ENCODE measurements at places on chromosomes 7 and 10.

DNA sequence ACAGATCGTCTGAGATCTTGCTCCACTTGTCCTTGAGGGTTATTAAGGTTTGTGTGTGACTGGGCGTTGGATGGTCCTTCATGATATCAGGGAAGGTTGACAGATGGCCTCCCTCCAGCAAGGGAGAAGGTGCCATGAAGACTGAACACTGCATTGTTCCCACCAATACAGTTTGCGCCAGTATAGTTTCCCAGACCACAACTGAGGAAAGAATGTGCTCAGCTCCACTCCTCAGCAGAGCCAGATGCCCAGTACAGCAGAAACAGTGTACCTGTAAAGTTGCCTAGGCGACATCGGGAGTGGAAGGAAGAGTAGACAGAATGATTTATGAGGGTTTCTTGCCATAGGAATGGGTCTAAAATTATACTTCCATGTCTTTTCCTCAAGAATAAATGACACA, 137.5 kb downstream of the ST7 start:
- no peak for DNase-seq

DNA sequence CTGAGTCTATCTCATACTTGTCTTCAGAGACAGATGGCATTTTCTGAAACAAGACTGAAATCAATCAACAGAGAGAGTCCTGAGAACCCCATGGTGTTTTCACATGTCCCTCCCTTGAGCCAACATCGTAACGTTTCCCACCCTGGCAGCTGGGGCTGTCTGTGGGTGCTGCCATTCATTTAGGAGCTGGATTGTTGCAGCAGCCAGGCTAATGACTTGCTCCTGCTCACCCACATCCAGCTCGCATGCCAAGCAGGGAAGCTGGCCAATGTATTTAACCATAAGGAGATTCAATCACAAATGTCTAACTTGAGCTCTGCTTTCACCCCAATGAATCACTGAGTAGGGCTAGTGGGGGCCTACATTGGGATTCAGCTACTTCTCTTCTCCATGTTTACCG, 146.1 kb downstream of the ADRA2A start:
- no peak for DNase-seq

DNA sequence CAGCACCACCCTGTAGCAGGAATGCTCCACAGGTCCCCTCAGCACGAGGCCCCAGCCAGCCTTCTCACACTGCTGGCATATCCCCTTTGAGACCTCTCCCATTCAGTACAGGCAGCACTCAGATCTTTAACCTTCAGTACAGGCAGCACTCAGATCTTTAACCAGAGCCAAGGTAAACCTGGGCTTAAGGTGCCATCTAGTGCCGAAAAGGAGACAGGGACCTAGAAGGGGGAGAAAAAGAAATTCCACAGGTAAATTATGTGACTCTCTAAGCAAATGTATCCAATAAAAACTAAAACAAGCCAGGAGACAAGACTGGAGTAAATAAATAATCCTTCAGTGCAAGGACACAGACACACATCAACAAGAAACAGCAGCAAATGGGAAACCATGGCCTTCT, 358.6 kb downstream of the PTPRN2 start:
- DNase-seq: no peak

- DNase-seq: no peak
Measured at GRCh38 chr7:84941291-84941690, 245.6 kb downstream of the SEMA3D start.

DNA sequence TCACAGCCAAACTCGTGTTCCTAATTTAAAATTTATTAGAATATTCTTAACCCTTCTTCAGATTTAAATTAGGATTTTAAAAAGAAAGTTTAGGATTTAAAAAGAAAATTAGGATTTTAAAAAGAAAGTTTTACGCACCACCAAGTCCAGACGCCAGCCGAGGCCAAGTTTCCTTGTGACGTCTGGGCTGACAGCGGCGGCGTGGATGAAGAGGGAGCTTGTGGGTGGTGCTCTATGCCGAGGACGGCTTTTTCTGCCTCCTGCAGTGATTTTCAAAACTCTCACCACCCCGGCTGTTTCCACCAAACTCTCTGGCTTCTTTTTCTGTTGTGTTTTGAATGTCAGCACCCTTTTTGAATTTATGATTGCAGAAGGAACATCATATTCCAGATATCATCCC, 252.9 kb downstream of the DNAJB6 start:
- DNase-seq: no peak

DNA sequence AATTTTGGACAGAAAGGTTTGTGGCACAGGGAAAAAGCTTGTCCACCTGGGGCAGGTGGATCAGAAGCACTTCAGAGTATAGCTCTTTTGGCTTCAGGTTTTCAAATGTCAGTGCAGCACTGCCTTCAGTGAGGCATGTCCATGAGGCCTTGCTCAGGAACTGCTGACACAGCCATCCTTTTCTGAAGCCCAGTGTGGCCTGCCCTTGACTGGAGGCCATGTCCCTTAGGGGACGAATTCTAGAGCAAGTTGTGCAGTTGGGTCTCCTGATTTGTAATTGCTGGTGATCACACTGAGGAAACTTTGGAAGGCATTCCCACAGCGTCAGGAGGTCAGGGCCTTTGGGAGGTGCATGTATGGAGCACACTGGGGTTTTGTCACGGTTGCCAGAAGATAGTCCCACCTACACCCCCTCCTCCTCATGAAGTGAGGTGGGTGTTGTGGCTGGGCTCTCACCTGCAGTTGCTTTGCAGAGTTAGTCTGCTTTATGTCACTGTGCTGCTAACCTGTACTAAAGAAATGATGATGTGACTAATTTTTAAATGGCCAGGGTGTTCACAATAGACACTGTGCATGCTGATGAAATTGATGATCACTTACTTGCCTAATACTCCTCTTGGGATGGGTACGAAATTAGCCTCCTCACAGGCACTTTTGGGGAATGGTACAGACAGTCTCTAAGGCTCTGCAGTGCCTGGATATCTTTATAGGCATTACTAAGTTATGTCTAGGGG, 41.7 kb downstream of the OGDH start:
- DNase-seq: no peak

DNA sequence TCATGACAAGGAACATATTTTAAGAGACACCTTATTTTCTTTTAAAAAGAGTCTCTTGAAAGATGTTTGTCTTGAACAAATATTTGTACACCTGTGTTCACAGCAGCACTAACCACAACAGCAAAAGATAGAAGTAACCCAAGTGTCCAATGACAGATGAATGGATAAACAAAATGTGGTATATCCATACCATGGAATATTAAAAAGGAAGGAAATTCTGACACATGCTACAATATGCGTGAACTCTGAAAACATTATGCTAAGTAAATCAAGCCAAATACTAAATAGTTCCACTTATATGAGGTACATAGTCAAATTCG, 17.8 kb downstream of the SGMS1 start:
- DNase-seq: no peak

DNA sequence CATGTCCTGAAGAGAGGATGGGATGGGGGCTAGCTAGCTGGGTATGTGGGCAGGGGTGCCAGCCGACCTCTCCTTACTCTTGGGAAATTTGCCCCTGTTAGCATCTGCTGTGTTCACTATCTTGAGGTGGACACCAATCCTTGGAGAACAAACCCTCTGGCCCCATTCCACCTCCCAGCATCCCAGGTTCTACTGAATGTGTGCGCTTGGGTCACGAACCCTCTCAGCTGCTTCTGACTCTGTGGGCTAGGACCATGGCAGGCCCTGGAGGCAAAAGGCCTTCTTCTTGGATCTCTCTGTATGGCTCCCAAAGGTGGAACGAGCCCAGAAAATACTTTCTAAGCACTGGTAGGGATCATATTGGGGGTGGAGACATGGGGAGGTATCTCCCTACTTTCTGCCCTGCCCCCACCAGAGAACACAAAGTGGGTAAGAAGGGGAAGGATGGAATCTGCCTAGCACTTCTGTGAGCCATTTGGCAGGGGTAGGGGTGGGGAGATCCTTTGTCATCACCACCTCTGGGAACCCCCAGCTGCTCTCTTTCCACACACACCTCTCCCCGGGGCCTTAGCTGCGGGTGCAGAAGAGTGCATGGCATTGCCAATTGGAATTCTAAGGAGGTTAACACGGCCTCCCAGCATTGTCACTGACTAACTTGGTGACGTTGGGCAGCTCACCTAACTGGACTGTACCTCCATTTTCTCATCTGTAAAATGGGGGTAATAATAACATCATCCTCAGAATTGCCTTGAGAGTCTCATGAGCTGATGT, 7.7 kb downstream of the UNC5B start:
- no peak for DNase-seq

GRCh38 chr7:98215561-98216495, 4.6 kb downstream of the BHLHA15 start:
- no peak for DNase-seq

DNA sequence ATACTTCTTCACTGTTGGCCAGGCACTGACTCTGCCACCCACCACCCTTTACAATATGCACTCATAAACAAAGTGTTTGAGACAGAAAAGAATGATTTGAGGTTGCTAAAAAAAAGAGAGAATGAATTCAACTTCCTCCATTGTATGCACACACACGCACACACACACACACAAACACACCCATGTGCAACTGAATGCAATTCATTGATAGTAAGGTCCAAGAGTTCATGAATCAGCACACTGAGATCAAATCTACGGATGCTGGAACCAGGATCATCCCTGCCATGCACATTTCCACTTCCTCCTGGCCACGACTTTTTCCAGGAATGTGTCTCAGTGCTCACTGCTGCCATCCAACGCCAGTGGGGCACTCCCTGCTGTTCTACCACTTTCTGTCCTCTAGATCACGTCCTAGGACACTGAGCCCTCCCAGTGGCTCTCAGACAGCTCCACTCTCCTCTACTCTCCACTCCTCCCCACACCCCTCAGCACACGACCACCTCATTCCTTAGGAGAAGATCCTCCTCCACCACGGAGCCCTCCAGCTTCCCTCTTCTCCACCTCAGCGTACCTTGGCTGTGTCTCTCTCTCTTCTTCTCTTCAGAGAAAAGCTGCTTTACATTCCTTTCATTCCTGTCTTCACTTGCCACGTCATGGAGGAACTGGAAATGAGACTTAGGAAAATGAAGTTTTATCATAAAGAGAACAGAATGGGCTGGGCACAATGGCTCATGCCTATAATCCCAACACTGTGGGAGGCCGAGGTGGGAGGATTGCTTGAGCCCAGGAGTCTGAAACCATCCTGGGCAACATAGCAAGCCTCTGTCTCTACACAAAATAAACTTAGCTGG, 12.0 kb upstream of the TMEM213 start:
- no peak for DNase-seq

DNA sequence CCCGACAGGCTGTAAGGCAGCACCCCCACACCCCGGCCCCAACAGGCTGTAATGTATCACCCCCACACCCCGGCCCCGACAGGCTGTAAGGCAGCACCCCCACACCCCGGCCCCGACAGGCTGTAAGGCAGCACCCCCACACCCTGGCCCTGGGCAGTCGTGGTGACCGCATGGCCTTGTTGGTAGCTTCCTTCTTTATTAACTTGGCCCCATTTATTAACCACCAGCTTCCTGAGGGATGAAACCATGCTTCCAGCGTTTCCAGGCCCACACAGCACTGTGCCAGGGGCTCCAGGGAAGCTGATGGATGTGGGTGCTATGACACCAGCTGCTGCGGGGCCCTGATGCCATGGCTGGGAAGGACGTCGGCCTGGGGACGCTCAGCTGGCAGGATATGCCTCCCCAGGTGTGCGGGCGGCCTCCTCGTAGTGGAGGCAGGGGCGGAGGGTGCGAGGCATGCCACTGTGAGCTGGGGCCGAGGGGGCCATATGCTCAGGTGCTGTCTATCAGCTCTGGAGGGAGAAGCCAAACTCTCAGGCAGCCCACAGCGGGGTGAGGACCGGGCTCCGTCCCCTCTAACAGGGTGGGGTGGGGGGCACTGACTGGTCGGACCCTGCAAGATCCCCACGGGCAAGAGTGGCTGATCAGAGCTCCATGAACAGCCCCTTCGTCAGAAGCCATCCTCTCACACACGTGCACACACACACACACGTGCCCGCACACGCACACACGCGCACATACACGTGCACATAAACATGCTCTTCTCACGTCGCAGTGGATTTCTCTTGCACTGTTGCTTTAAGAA, 311.0 kb downstream of the PTPRN2 start:
- DNase-seq: no peak

DNA sequence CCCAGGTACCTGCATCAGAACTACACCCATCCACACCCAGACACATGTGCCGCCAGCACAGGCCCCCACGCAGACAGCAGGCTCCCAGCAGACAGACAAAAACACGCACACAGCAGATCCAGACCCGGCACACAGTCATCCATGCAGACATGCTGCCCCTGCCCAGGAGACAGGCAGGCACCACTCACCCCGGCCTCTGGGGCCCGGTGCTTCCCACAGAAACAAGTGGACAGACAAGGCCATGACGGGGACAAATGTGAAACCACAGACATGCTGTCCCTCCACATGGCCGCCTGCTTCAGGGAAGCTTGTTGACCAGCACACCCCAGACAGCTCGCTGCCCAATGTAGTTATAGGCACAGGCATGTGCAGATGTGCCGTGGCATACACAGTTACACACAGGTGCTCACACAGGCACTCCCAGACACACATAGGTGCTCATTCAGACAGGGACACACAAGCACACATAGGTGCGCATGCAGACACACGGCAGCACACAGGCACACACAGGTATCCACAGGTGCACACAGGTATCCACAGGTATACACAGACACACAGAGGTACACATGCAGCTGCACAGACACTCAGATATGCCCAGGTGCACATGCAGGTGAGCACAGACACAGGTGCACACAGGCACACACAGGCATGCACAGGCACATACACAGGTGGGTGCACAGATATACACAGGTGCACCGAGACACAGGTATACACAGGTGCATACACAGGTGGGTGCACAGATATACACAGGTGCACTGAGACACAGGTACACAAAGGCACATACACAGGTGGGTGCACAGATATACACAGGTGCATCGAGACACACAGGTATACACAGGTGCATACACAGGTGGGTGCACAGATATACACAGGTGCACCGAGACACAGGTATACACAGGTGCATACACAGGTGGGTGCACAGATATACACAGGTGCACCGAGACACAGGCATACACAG, 10.5 kb upstream of the SCART1 start:
- no peak for DNase-seq

- DNase-seq: no peak
Measured at GRCh38 chr10:127044186-127044585, 139.0 kb downstream of the DOCK1 start.

- DNase-seq: no peak
Measured at GRCh38 chr7:2480070-2480408, 3.8 kb upstream of the GRIFIN start.

GRCh38 chr7:132503415-132503814, 72.9 kb downstream of the PLXNA4 start:
- no peak for DNase-seq

- DNase-seq: no peak
Measured at GRCh38 chr7:19783541-19783940, 10.1 kb upstream of the TMEM196 start.

DNA sequence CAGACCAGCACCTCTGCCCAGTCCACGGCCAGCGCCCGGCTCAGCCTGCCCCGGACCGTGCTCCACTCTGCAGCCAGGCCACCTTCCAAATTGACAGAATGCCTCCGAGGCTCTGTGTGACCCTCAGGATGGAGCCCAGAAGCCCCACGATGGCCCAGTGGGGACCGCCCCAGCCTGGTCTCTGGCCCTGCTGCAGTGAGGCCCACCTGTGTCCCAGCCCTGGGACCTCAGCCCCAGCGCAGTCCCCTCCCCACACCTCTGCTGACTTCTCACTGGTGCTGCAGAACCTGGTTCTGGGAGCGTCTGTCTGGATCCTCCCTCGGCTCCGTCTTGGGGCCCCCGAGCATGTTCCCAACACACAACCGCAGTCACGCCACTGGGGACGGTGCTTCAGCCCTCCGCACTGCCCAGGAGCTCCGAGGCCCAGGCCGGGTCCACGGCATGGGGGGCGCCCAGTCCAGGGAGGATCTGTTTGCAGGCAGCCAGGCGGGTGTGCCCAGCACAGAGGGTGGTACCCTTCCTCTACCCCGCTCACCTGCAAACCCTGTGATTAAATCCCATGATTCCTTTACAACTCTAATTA, 248.1 kb downstream of the ELFN1 start:
- DNase-seq: no peak
